ENCODE measurements at places on chromosomes 7 and 10. TPM values are rescaled to one million over a fixed set of nuclear protein-coding genes. Genes with fewer than 3 reads are reported as not detected.

PRPS1L1 gene
- total RNA-seq = not detected

ITPRID1 gene
- total RNA-seq = 0.17 TPM

SLC26A3 gene
- total RNA-seq = not detected

ERVW-1 gene
- total RNA-seq = not detected

GDF10 gene
- not detected for total RNA-seq

AGAP9 gene
- total RNA-seq = 1.2 TPM

OR6V1 gene
- total RNA-seq = not detected

CACNB2 gene
- under 0.01 TPM for total RNA-seq

CELF2 gene
- 0.19 TPM for total RNA-seq

GPR85 gene
- 0.35 TPM for total RNA-seq

SPDYE5 gene
- not detected for total RNA-seq

OPN4 gene
- total RNA-seq = not detected

CYP26C1 gene
- total RNA-seq = not detected

CALHM2 gene
- 4.8 TPM for total RNA-seq

ADRA2A gene
- not detected for total RNA-seq

MMD2 gene
- total RNA-seq = not detected

DOCK1 gene
- total RNA-seq = 115 TPM

SEMA3E gene
- 10.3 TPM for total RNA-seq

ATOH7 gene
- total RNA-seq = not detected

CPEB3 gene
- 1.2 TPM for total RNA-seq

AQP1 gene
- total RNA-seq = not detected

NPSR1 gene
- total RNA-seq = not detected

CXCL12 gene
- not detected for total RNA-seq

LIPF gene
- total RNA-seq = not detected

ZNF467 gene
- total RNA-seq = 2.4 TPM

AEBP1 gene
- 16.7 TPM for total RNA-seq

GIMAP7 gene
- not detected for total RNA-seq

NPY4R2 gene
- total RNA-seq = not detected

MRM2 gene
- total RNA-seq = 14.0 TPM

COL26A1 gene
- total RNA-seq = not detected

Measured in mammary epithelial cell (primary cell).